Bronchial smooth muscle cell (primary cell): ENCODE measurements at places on chromosomes 16 and 17. TPM values are rescaled to one million over a fixed set of nuclear protein-coding genes. Genes with fewer than 3 reads are reported as not detected.

ZP2 gene
- not detected in 2 replicates for total RNA-seq

KRTAP1-5 gene
- not detected in 2 replicates for total RNA-seq

LRRC75A gene
- 1.4 and 2.7 TPM in 2 replicates for total RNA-seq

ATP2A1 gene
- 0.16 and 0.43 TPM in 2 replicates for total RNA-seq

SEPTIN12 gene
- not detected in 2 replicates for total RNA-seq

KRT13 gene
- 0.17 TPM in 1 of 2 replicates, not detected in the other for total RNA-seq

NLRC3 gene
- total RNA-seq: under 0.01 TPM in 2 replicates

CCL1 gene
- total RNA-seq: not detected in 2 replicates

CCL4 gene
- total RNA-seq: not detected in 2 replicates

CCL16 gene
- total RNA-seq: not detected in 2 replicates

CHST4 gene
- not detected in 2 replicates for total RNA-seq

PER1 gene
- total RNA-seq: 3.0 and 3.4 TPM in 2 replicates

OSGIN1 gene
- total RNA-seq: 1.9 and 2.7 TPM in 2 replicates

CDRT4 gene
- 1.5 and 1.7 TPM in 2 replicates for total RNA-seq

NME4 gene
- 47.2 and 78.2 TPM in 2 replicates for total RNA-seq

OR4D1 gene
- not detected in 2 replicates for total RNA-seq

TP53TG3 gene
- 0.52 TPM in 1 of 2 replicates, not detected in the other for total RNA-seq

CDK10 gene
- 28.9 and 34.5 TPM in 2 replicates for total RNA-seq

KRTAP9-8 gene
- total RNA-seq: not detected in 2 replicates

CTRB1 gene
- not detected in 2 replicates for total RNA-seq

PCYT2 gene
- 41.1 and 46.2 TPM in 2 replicates for total RNA-seq

LRRC36 gene
- total RNA-seq: 0.32 TPM in 1 of 2 replicates, not detected in the other

FGF11 gene
- 1.0 and 1.1 TPM in 2 replicates for total RNA-seq

MYO1C gene
- 115 and 135 TPM in 2 replicates for total RNA-seq

GNAO1 gene
- total RNA-seq: 0.09 TPM in 1 of 2 replicates, not detected in the other

TVP23A gene
- total RNA-seq: not detected in 2 replicates

INCA1 gene
- total RNA-seq: 0.09 and 0.32 TPM in 2 replicates

IGFBP4 gene
- 218 and 260 TPM in 2 replicates for total RNA-seq

ADGRG1 gene
- total RNA-seq: 1.7 TPM in 2 replicates

KRTAP9-4 gene
- total RNA-seq: not detected in 2 replicates

TERB1 gene
- total RNA-seq: under 0.01 and 0.09 TPM in 2 replicates

SAP30BP gene
- total RNA-seq: 52.6 and 53.8 TPM in 2 replicates

DPEP3 gene
- not detected in 2 replicates for total RNA-seq
